ENCODE measurements at places on chromosomes 3 and 15. TPM values are rescaled to one million over a fixed set of nuclear protein-coding genes. Genes with fewer than 3 reads are reported as not detected.

The ITGA11 gene
- total RNA-seq: 22.3 TPM

The FAM3D gene
- not detected for total RNA-seq

The LMAN1L gene
- total RNA-seq: not detected

The ZIC4 gene
- total RNA-seq: not detected

The HACD2 gene
- 6.4 TPM for total RNA-seq

The MEX3B gene
- 6.0 TPM for total RNA-seq

The TF gene
- 0.32 TPM for total RNA-seq

The POLR2M gene
- 94.6 TPM for total RNA-seq

The CLRN1 gene
- not detected for total RNA-seq

The BHLHE40 gene
- 7.9 TPM for total RNA-seq

The CCNB2 gene
- total RNA-seq: 4.6 TPM

The ADPRH gene
- 1.7 TPM for total RNA-seq

The VILL gene
- 8.7 TPM for total RNA-seq

The SUCLG2 gene
- total RNA-seq: 80.5 TPM

The NPAP1 gene
- total RNA-seq: under 0.01 TPM

The IL17RD gene
- 4.7 TPM for total RNA-seq

The IL17RC gene
- 37.8 TPM for total RNA-seq

The VEPH1 gene
- 24.0 TPM for total RNA-seq

The CDHR4 gene
- 0.43 TPM for total RNA-seq

The SLC2A2 gene
- total RNA-seq: not detected

The ADGRG7 gene
- not detected for total RNA-seq

The PYGO1 gene
- total RNA-seq: 6.3 TPM

The DPP8 gene
- 33.7 TPM for total RNA-seq

The CGNL1 gene
- 0.16 TPM for total RNA-seq

The OR5H1 gene
- not detected for total RNA-seq

The ANKRD63 gene
- not detected for total RNA-seq

The AMIGO3 gene
- under 0.01 TPM for total RNA-seq

The PLOD2 gene
- 65.9 TPM for total RNA-seq

The ANKUB1 gene
- total RNA-seq: not detected

The ASB14 gene
- total RNA-seq: 0.17 TPM

The CAMK2N2 gene
- 0.16 TPM for total RNA-seq

The RAB27A gene
- 7.5 TPM for total RNA-seq

The TGM5 gene
- total RNA-seq: not detected

The ACOX2 gene
- total RNA-seq: 28.2 TPM

The ITIH1 gene
- total RNA-seq: not detected

The NCKIPSD gene
- total RNA-seq: 9.4 TPM

The ADAMTSL3 gene
- total RNA-seq: 0.32 TPM

The RETNLB gene
- not detected for total RNA-seq

The CYP11A1 gene
- 0.79 TPM for total RNA-seq

The SH2D7 gene
- total RNA-seq: not detected

The RBP2 gene
- total RNA-seq: not detected

The GOLGA6A gene
- under 0.01 TPM for total RNA-seq

The SLC22A13 gene
- 0.09 TPM for total RNA-seq

The ITIH4 gene
- 1.7 TPM for total RNA-seq

The BNC1 gene
- 4.3 TPM for total RNA-seq

The SLC24A5 gene
- total RNA-seq: not detected
